COR-L47 (cell line): ENCODE measurements at places on chromosomes 7 and 10.

DNA sequence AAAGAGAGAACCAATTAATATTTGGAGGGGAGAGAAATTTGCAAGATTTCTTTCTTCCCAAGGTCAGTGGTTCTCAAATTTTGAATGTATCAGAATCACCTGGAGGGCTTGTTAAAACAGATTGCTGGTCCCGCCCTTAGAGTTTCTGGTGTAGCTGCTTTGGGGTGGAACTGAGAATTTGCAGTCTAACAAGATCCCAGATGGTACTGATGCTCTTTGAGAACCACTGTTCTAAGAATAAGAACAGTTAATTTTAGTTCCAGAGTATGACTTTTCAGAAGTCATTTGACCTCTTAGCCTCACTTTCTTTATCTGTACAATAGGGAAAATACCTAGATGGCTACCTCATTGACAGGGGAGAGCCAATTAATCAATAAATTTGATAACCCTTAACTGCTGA is 161.6 kb downstream of the PRKG1 start:
- no peak for DNase-seq

GRCh38 chr10:98855403-98856189 is 380.1 kb downstream of the HPSE2 start:
- no peak for DNase-seq

DNA sequence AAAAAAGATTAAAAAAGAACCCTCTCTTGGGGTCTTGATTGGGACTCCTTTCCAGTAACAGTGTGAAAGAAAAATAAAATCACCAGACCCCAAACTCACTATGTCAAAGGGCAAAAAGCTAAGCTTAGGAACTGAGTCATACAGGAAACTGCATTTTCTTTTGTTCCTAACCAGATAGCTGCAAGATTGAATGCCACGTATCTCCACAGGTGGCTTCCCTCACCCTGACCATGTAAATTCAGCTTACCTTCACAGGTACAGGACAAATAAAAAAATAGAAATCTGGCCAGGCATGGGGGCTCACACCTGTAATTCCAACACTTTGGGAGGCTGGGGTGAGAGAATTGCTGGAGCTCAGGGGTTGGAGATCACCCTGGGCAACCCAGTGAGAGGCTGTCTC is 32.5 kb upstream of the EIF4H start:
- DNase-seq: no peak

DNA sequence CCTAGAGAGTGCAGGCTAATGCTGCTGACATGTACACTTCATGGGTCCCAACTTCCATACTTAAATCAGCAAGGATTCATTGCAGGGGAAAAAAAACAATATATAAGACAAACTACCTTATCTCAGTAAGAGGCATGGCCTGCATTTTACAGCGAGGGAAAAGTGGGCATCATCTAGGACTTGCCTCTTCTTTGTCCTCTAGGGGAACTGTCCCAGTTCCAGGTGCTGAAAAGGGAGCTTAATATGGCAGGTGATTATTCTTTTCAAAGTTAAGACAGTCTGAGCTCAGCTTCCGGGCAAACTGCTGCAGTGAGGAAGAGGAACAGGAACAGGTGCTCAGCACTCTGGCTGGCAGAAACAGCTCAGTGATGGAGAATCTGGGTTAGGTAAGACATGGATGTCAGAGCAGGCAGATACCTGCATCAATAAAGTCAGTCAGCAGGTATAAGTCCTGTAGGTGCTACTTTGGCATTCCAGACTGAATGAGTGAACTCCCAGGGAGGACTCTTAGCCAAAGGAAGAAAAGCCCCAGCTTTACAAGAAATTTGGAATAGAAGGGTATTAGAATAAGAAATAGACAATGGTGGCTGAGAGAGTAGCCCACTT is 147.2 kb downstream of the TMEM178B start:
- no peak for DNase-seq

DNA sequence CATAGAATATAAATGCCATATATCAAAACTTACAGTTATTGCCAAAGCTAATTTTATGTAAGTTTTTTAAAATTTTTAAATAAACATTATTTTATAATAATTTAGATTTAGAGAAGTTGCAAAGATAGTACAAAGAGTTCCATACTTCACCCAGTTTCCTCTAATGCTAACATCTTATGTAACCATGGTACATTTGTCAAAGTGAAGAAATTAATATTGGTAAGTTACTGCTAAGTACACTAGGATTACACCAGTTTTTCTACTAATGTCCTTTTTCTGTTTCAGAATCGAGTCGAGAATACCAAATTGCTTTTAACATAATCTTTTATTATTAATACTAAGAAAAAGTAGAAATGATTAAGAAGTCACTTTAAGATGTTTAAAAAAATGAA is 29.2 kb downstream of the CSGALNACT2 start:
- no peak for DNase-seq

- no peak for DNase-seq
Measured at GRCh38 chr10:79063071-79063491, 5.7 kb upstream of the ZMIZ1 start.

DNA sequence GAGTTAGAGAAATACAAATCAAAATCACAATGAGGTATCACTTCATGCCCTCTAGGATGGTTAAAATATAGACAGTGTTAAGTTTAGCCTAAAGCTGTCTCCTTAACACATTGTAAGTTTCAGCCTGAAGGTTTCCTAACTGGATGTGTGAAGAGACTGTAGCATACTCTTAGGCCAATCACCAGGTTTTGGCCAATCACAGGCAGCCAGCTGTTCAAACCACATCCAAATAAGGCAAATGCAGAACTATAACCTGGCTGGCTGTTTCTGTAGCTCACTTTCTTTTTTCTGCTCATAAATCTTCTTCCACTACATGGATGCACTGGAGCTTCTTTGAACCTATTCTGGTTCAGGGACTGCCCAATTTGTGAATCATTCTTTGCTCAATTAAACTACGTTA is 19.7 kb downstream of the ESYT2 start:
- no peak for DNase-seq
